ENCODE measurements at places on chromosomes 16 and 17. TPM values are rescaled to one million over a fixed set of nuclear protein-coding genes. Genes with fewer than 3 reads are reported as not detected.

DNA sequence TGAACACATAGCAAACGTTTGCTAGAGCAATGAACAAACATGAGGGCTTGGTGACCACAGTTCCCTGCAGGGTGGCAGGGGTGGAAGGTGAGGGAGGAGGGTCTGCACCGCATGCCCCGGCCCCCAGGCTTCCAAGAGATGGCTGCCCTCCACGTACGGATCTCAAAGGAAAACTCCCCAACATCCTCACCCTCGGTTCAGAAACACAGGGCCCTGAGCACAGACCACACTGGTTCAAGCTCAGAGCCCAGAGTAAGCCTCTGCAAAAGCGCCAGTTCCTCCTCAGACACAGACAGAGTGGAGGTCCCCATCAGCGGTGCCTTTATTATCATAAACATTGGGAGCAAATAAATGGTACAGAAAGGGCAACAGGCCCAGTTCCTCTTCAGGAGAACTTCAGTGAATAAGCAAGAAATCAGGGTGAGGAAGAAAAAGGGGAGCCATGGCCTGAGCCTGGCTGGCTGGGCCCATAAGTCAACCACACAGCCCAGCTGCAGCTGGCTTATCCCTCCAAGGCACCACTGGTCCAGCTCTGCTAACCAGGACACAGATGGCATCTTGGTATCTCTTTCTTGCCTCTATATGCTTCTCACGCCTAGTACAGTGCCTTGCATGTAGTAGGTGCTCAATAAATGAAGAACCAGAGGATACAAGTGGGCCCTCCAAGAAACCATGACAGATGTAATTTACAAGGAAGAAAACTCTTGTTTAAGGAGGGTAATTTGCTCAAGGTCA is 11.0 kb downstream of the MPO start:
- DNase-seq = no peak

Gene PIK3R5
- total RNA-seq = 4.3 TPM

Gene KRTAP2-2
- total RNA-seq = 8.4 TPM

GRCh38 chr17:66779237-66779606 is 55.7 kb upstream of the CACNG5 start:
- DNase-seq = no peak

Gene TNFSF13
- total RNA-seq = 7.7 TPM

Gene HASPIN
- 0.48 TPM for total RNA-seq

GRCh38 chr17:65324611-65325342 is 187.6 kb downstream of the RGS9 start:
- DNase-seq = no peak

DNA sequence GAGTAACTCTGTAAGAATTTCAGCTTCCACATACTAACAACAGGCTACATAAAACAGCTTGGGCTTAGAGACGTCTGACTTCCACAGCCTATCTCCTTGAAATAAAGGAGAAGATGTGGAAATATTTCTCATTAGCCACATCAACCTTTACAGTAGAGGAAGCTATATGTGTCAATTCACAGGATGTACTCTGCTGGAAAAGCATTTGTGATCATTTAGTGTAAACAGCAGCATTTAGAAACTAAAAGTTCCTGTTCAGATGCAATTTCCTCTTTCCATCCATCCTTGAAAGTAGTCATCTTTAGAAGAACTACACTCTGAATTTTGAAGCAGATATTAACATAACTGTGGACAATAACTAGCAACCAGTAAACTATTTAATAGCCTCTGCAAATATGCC is 46.2 kb downstream of the XPO6 start:
- DNase-seq = no peak

Gene NOS2
- total RNA-seq = not detected

Gene CLEC18A
- 7.7 TPM for total RNA-seq

Gene HP
- 6.5 TPM for total RNA-seq

DNA sequence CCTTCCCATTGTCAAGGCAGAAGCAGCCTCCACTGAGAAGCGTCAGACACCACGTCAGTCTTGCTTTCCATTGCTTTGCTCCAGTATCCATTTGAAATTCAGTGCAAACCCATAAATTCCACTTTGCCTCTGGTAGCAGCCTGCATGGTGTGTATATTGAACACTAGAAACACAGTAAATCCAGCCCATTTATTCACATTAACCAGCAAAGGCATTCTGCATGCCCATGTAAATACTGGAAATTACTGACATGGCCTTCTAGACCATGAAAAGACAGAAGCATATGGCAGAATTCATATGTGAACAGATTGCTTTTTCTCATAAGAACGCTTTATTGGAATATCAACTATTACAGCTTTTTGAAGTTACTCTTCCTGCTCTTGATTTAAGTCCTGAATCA is 595.0 kb downstream of the WWOX start:
- DNase-seq = no peak

DNA sequence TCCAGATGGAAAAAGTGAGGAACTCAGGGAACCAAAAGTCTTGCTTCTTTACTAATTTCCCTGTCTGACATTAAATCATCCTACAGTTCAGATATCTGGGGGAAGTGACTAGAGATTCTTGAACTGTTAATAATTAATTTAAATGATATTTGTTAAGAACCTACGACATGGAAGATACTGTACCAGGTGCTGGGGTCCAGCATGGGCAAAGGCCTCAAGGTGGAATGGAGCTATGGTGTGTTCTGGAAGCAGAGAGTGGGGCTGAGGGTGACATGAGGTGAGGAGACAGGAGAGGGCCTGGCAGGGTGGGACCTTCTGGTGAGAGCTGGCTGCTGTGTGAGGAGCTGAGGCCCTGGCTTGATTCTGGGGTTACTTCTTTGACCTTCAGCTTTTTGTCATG is 6.0 kb upstream of the CCL2 start:
- no peak for DNase-seq

DNA sequence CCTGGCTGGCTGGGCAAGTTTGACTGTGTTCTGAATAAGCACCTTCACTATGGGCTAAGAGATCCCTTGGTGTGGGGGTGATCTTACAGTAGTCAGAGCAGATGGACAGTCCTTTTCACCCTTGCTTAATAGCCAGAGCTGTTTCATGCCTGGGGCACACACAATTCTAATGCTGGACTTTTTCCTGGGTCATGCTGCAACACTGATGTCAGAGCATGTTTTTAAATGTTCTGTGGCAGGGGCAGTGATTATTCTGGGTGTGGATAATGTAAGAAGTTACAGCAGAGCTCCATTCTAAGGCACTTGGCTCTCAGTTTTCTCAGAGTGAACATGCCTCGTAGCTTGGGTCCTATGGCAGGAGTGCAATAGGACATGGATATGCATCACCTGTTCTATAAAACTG is 4.0 kb upstream of the CD68 start:
- DNase-seq = no peak

Gene ABCA10
- total RNA-seq = 6.0 TPM

DNA sequence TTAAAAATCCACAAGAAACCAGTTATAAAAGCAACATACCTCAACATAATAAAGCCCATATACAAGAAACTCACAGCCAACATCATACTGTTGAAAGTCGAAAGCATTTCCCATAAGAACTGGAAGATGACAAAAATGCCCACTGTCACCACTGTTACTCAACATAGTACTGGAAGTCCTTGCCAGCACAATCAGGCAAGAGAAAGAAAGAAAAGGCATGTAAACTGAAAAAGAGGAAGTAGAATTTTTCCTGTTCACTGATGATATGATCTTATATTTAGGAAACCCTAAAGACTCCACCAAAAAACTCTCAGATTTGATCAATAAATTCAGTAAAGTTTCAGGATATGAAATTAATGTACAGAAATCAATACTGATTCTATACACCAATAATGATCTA is 45.1 kb downstream of the AHSP start:
- DNase-seq = no peak

- no peak for DNase-seq
Observed at GRCh38 chr17:4332296-4332970, 34.0 kb downstream of the UBE2G1 start.

Gene KRTAP3-1
- total RNA-seq = not detected

Gene CCL16
- total RNA-seq = not detected

Gene TPSG1
- not detected for total RNA-seq

DNA sequence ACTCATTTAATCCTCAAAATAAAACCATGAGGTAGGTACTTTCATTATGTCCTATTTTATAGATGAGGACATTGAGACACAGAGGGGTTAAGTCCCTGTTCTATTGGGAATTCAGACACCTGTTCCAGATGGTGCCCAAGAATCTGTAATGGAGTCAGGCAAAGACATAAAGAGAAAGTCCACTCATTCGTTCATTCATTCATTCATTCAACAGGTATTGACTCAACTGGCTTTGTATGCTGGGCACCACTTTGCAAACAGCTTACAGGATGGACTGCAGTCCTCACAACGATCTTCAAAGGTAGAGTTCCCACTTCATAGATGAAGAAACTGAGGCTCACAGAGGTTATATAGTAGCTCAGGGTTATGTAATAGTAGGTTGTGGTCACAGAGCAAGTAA is 47.9 kb upstream of the TAC4 start:
- DNase-seq = no peak

- no peak for DNase-seq
Observed at GRCh38 chr16:19379838-19380237, 37.8 kb upstream of the TMC5 start.

DNA sequence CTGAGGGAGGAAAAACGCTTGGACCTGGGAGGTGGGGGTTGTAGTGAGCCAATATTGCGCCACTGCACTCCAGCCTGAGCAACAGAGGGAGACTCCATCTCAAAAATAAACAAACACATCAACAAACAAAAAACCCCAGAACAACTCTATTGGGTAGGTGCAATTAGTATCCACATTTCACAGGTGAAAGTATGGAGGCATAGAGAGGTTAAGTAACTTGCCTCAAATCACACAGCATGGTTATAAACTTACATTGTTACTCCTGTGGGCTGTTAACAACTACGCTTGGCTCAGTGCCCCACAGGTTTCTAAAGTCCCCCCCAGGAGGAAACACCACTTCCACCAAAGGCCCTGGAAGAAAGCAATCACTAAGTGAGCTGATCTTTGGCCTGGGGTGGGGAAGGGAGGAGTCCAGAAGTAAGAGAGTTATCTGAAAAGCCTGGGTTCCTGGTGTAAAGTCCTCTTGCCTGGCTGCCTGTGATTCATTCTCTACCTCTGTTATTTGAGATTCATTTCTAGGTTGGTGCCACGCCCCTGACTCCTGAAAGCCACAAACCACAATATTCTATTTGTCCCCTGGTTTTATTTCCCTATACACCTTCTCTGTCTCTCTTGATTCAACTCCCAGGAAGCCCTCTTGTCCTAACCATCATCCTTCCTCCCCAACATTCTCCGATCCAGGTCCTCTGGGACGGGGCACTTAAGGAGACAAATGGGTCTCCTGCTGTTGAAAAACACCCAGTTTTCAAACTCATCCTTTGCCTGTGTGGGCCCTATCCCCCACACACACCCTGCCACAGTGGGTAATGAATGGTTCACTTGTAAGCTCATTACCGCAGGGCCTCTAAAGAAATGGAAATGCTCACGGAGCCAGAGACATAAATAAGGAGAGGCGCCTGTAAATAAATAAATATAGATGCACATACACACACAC is 195.4 kb downstream of the XYLT1 start:
- DNase-seq = no peak

DNA sequence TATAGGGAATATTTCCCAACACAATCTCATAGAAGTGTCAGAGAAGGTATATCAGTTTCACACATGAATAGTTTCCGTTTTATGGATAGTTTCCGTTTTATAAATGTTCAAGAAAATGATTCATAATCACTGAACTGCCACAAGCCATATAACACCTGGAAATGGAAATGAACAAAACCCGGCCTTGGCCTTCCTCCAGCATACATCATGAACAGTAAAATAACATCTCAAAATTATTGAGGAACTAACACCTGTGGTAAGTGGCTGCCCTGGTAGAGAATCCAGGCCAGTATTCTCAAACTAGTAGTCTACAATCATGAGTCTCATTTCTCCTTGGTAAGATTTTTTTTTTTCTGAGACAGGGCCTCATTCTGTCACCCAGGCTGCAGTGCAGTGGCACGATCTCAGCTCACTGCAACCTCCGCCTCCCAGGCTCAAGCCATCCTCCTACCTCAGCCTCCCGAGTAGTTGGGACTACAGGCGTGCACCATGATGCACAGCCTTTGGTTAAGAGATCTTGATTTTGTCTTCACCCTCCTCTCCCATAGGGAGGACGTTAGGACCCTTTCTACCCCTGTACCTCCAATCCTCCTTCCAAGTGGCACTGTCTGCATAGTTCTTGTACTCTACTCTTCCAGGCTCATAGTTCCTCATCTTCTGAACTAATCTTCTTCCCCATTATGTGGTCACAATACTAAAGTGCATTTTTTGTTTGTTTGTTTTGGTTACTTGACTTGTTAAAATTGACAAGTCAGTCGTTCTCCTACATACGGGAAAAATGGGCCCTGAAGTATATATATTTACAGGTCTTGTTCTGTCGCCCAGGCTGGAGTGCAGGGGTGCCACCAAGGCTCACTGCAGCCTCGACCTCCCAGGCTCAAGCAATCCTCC is 15.0 kb upstream of the RGS9 start:
- no peak for DNase-seq

DNA sequence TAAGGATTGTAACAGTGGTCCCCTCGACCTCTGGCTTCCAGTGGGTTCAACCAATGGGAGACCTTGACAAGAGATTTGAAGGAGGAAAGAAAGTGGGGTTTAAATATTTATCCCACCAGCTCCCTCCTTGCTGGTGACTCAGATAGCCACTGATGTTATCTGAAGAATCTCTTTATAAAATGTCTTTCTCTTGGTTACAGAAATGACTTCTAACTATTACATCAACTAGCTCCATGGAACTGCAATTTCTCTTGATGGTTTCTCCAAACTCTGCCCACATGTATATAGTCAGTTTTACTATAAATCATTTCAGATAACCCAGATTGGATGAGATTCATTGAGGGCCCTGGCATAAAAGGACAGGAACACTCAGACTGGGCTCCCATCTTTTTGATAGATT is 920.2 kb upstream of the SOX9 start:
- DNase-seq = no peak

DNA sequence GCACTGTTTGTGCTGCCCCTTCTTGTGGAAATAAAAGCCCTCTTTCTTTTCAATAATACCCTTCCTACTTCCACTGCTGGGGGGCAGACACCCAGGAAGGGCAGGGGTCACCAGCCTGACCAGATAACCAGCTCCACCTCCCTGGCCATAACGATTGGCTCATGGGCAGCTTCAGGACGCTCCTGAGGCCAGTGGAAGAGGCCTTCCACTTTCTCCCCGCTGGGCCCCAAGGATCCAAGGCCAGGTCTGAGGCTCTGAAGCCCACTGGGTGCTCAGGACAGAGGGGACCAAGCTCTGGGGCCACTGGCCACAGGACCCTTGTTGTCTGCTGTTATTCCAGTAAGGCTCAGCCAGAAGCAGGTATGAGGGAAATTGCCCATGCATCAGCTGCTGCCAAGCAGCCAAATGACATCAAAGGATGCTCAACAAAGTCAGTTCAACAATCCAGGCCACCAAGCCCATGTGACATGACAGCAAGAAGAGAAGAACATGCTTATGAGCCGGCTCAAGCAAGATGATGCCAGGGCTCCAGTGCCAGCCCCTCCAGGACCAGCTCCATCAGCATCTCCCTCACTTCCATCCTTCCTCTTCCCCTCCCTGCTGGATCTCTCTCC is 238.8 kb downstream of the ZNF423 start:
- no peak for DNase-seq

DNA sequence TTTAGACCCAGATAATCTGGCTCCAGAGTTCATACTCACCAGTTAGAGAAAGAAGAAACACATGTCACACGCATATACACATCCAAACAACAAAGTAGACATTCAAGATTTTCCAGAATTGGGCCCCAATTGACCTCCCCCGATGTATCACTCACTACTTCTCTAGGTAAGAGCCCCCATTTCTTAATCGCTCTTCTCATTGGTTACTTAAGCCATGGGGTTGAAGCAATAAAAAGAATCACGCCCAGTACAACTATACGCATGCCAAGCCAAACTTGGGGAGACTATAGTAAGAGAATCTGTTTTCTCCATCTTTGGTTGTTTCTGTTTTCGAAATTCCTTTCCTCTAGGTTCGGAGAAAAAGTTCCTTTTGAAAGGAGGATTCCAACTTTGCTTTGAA is 565 bp downstream of the DDX52 start:
- DNase-seq = no peak

Measured in umbilical cord (tissue), 2 donors.